GM04503 (cell line): ENCODE measurements at places on chromosomes 3 and 15.

- no peak for DNase-seq
Measured at GRCh38 chr15:43930556-43930955, 103.8 kb downstream of the WDR76 start.

GRCh38 chr3:195896361-195897080 lies 11.8 kb downstream of the TNK2 start:
- DNase-seq: no peak

- DNase-seq: no peak
Measured at GRCh38 chr15:57821826-57822225, 115.3 kb downstream of the POLR2M start.

DNA sequence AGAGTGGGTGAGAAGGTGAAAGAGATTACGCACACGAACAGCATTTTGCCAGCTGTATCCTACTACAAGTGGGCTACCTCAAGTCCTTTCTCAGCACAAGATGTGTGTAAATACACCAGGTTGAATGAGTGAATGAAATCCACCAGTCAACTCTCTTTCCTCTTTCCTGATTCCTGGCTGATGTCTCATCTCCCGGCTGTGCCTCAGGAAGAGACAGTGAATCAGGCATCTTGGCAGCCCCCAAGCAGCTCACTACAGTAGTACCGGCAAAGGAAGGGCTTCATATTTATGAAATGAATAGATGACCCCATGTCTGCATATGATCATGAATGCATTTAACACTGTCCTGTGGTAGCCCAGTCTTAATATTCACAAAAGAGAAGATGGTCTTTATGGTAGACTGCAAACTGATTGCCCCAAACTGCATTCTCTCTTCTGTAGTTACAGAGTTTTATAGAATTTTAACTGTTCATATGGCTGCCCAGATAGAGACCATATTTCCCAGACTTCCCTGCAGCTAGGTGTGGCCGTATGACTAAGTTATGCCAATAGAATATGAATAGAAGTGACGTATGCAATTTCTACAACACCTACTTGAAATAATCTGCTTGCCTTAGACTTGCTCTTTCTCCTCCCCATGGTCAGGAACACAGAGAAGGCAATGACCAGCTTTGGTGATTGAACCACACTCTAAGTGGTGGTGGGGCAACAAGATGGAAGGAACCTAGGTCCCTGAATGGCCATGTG lies 22.7 kb downstream of the MGLL start:
- DNase-seq: peak; percentile 63

DNA sequence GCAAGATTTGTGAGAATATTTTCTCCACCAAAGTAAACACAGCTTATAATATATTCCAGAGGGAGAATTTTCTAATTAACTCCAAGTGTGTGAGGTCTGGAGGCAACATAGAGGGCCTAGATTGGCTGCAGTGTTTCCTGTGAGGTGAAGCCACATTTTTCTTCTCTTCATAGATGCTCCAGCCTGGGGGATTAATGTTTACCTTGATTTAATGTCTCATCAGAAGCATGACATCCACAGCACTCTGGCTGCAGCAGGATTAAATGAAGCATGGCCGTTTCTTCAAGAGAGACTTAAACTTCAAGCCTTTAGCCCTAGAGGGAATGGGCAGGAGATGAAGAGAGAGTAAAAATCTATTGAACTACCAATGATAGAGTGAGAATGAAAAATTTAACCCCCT lies 137.9 kb upstream of the ZBTB20 start:
- no peak for DNase-seq

- no peak for DNase-seq
Measured at GRCh38 chr3:16406166-16406565, 107.3 kb downstream of the RFTN1 start.

- DNase-seq: no peak
Measured at GRCh38 chr3:119413603-119414280, 49.7 kb downstream of the TMEM39A start.

- DNase-seq: no peak
Measured at GRCh38 chr15:38176691-38177090, 75.9 kb upstream of the SPRED1 start.

DNA sequence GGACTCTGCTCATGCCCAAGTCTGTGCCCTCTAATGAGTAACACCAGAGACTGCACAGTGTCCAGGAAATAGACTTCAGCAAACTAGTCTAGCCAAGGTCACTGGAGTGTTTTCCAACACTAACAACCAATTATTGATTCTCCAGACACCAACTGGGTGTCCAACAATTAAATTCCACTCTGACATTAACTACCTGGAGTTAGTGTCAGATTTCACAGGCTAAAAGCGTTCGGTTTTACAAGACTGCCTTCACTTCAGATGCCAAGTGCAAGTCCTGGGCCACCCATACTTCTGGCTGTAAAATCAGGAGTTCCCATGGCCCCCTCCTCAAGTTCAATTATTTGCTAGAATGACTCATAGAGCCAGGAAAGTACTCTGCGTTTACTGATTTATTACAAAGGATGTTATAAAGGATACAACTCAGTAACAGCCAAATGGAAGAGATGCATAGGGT lies 20.8 kb upstream of the CFAP161 start:
- DNase-seq: no peak

- no peak for DNase-seq
Measured at GRCh38 chr15:79140846-79141570, 50.4 kb upstream of the RASGRF1 start.

GRCh38 chr15:51382787-51383186 lies 41.3 kb downstream of the GLDN start:
- DNase-seq: no peak

DNA sequence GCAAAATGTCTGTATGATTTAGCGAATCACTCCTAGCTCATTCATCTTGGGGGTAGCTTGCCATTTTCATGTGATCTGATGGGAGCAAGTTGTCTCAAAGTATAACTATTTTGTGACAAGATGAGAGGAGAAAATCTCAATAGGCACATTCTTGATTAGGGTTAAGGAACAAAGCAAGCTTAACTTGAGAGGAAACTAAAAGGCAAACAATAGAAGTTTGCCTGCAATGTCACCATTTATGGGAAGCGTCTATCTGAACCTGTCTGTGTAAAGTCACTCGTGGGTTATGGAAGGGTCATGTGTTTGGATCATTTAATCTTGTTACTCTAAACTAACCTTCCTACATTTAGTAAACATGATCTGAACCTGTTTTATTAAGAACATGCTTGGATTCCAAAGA lies 232.5 kb downstream of the CDIN1 start:
- no peak for DNase-seq

DNA sequence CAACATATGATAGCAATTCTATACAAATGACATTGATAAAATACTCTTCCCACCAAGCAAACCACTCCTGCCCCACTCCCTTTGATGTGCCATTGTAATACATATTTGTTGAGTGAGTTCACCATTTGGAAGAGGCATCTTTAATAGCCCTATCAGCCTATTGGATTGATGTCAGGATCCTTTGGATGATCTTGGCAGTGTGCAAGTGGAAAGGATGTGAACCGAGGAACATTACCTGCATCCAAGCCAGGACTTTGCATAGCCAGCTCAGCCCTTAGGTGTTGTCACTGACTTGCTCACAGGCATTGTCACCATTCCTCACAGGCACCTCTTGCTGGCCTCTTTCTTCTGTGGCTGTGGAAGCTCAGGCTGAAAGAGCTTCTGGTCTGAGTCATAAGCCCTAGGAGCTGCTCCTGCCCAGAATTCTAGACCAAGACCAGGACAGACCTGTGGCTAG lies 16.5 kb upstream of the TIMP4 start:
- DNase-seq: no peak

DNA sequence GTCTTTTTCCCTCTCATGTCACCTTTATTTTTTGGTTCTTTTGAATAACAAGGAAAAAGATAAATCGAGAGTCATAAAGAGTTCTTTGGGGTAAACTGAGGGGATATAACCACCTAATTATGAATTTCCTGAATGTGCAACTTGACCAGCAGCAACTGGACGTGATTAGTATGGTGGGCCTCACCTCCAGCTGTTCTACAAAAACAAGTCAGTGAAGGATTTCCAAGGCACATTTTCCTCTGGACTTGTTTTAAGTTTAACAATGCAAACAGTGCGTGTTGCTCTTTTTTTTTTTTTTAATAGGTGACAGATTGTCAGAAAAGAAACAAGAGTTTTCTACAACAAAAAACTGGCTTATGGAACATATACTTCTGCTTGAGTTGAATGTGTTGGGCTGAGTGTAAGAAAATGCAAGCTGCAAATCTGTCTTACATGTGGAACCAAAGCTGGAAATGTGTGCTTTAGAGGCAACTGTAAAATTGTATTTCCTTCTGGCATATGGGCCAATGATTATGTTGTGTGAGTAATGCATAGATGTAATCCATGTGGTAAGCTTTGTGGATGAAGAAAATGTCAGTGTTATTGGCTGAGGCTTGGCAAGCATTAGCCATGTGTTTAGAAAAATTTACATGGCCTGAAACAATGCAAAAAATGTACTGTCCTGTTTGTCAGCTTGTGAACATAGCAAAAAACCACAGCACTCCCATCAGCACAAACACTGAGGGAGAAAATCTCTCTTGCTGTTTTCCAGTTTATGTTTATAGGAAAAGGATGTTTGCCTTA lies 44.5 kb upstream of the FNDC3B start:
- DNase-seq: peak; percentile 83

DNA sequence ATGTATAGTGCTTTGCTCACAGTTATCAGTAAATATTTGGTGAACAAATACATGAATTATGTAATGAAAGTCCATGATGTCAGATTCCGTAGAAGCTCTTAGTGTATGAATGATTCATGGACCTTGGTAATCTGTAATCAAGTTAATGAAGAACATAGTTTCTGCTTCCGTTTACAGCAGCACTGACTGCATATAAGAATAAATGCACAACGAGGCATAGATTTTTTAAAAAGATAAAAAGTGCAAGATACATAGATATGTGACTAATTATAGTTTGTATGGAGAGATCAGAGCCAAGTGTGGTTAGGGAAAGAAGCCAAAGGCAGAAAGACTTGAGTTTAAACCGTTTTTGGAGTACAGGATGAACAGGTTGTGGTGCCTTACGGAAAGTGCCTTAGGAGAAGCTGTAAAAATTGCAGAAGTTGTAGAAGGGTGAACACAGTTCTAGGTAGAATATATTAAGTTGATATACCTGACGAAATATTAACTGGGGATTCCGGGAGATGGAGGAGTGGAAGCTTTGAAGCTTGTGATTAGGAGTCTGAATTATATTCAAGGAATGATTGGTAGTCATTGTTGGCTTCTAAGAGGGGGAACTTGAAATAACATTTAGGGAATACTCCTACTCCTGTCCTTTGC lies 293.1 kb downstream of the NLGN1 start:
- no peak for DNase-seq

DNA sequence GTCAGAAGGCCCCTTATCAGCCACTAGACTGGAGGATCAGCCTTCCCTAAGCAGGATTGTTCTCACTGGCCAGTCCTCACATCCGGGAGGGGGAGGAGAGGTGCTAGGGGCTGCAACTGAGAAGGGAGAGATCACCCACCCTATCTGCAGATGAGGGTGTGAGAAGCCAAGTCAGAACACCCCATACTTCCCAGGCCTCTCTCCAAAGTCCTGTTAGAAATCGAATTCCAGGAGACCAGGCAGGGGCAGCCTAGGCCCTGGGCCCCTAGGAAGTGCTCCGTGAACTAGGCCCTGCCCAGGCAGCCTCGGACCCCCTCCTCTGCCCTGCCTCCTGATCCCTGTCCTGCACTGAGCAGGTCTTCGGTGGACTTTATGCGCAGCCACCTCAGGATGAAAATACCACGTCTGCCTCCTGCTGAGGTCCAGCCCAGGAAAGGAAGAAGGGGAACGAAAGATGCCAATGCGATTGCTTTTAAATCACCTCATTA lies 933 bp downstream of the DZIP1L start:
- DNase-seq: no peak

GRCh38 chr3:150751781-150752263 lies 11.1 kb downstream of the SIAH2 start:
- no peak for DNase-seq

DNA sequence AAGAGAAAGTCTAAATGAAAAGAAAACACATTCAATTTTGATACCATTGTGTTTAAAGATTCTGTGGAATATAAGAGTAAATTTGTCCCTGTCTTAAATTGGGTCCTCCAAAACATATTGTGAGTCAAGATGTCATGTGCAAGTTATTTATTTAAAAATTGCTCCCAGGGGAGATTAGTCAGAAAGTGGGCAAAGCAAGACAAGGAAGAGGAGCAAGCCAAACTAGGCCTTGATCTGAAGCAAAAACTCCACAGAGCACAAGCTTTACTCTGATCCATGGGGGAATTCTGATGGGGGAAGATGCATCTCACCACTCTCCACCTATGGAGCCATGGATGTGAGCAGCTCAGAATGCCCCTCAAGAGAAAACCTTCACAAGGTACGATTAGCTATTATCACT lies 342.8 kb upstream of the IL12A start:
- DNase-seq: peak; percentile 48

GRCh38 chr3:56810577-56811545 lies 9.1 kb upstream of the ARHGEF3 start:
- no peak for DNase-seq

DNA sequence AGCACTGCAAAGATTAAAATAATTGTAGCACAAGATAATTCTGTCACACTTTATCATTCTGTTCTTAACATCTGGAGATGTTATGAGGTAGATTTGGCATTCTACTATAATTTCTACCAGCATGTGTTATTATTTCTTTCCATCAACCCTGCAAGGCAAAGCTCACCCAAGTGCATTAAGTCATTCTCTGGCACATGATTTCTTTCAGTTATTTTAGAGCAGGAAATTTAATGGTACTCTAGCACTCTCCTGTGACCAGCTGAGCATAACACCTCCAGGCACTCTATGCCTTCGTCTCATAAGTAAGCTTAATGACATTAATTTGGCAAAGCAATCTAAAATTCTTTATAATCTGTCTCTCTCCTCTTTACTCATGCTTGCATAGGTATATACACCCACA lies 300.2 kb upstream of the GPR149 start:
- DNase-seq: no peak

DNA sequence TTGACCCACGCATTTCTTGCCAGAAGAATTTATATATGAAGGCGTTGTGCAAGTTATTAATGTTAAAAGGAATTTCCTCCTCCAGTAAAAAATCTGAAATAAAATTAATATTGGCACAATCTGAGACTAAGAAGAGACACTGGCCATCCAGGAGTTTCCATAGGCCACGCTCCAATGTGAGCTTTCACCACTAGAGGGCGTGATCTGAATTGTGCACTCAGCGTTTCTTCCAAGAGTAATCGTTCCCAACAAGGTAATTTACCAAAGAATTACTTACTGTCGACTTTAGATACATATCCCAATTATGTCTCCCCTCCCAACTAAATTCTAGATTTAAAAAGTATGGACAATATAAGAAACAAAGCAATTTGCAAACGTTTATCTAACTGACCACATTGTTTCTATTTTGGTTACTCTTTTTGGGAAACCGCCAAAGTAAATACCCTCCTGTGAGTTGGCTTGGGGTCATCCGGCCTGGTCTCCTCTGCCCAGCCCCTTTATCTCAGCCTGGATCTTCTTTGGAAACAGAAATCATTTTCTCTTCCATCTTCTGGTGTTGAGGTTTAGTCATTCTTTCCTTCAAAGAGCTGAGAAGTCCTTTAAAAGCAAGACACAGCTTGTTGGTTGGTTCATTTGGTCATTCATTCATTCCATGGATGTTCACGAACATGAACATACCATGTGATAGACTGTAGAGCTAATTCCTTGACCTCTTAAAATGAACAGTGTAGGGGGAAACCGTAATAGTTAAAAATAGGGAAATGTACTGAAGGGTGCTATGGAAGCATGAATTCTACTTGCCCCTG lies 26.2 kb downstream of the POLR2M start:
- no peak for DNase-seq
